ENCODE measurements at places on chromosomes 1 and 21.

GRCh38 chr1:77631302-77631701 is 51.2 kb downstream of the ZZZ3 start:
- DNase-seq: no peak

DNA sequence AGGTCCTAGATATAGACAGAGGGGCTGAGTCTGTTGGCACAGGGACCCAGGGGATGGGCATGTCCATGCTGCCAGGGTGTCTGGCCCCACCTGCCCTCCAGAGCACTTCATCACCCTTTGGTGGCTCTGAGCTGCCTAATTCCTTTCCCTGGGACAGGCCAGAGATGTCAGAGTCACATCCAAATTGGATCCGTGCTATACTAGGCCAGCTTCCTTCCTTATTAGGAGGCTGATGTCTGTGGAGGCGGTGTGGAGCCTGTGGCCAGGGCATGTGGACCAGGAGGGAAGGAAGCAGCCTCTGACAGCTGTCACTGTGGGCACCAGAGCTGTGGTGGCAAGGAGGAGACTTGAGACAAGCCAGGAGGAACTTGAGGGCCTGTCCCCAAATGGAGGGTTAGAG is 77.7 kb upstream of the TMEM51 start:
- DNase-seq: no peak

- DNase-seq: no peak
Observed at GRCh38 chr1:94907136-94907535, 19.8 kb downstream of the CNN3 start.

GRCh38 chr1:245375789-245376460 is 221.1 kb downstream of the KIF26B start:
- DNase-seq: no peak

- no peak for DNase-seq
Observed at GRCh38 chr1:180504186-180504585, 1.8 kb upstream of the ACBD6 start.

DNA sequence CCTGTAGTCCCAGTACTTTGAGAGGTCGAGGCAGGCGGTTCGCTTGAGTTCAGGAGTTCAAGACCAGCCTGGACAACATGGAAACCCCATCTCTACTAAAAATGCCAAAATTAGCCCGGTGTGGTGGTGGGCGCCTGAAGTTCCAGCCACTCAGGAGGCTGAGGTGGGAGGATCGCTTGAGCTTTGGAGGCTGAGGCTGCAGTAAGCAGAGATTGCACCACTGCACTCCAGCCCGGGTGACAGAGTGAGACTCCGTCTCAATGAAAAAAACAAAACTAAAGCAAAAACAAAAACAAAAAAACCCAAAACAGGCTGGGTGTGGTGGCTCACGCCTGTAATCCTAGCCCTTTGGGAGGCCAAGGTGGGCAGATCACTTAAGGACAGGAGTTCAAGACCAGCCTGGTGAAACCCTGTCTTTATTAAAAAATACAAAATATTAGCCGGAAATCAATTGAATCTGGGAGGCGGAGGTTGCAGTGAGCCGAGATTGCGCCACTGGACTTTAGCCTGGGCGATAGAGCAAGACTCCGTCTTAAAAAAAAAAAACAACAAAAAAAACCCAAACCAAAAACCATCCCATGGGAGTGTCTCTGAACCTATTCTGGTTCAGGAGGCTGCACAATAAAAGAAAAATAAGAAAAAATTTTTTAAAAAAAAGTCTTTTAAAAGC is 1.7 kb upstream of the CGN start:
- DNase-seq: no peak

- DNase-seq: no peak
Observed at GRCh38 chr1:28971980-28972771, 57.8 kb downstream of the EPB41 start.

GRCh38 chr1:168759077-168759476 is 30.1 kb upstream of the DPT start:
- DNase-seq: no peak

DNA sequence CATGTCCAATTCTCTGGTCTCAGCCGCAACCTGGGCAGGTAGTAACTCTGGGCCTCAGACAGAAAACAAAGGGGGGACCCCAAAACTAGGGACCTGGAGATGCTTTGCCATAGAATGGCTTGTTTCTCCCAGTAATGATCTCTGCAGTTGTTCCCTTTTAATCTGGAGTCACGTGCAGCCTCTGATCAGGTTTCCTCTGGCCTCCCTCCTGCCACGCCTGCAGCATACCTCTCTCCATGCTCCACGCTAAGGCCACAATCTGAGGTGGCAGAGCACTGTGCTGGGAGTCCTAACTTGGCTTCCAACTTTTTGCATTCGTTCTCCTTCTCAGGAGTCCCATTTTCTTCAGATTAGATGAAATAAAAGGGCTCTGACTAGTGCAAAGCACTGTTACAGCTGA is 1.9 kb downstream of the PABPC4 start:
- DNase-seq: no peak

GRCh38 chr21:15199414-15200383 is 134.9 kb upstream of the NRIP1 start:
- DNase-seq: no peak

- DNase-seq: no peak
Observed at GRCh38 chr1:173555651-173556305, 47.1 kb downstream of the SLC9C2 start.

- no peak for DNase-seq
Observed at GRCh38 chr1:69737527-69738185, 169.9 kb downstream of the LRRC7 start.

DNA sequence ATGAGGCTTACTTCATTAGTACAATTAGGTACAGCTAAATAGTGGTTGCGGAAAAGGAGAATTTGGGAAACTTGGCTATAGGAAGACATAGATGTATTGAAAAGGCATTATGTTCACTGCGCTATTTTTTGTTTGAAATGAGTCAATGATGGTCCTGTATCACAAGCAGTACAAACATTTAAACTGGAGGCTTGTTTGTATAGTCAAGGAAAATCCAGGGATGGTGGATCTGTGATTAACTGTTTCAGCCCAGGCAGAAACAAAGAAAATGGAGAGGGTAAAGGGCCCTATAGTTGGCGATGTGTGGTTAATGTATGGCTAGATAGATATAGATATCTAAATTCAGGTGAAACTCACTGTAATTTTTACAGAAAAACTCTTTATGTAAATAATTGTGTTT is 79.9 kb downstream of the CLIC4 start:
- DNase-seq: no peak
